Renal cortical epithelial cell (primary cell): ENCODE measurements at places on chromosomes 6 and 20. TPM values are rescaled to one million over a fixed set of nuclear protein-coding genes. Genes with fewer than 3 reads are reported as not detected.

Gene GCNT2
- total RNA-seq: 27.8 and 59.4 TPM in 2 replicates

Gene RAB44
- total RNA-seq: not detected in 2 replicates

Gene RSPO3
- 0.17 and 0.55 TPM in 2 replicates for total RNA-seq

Gene NR2E1
- total RNA-seq: not detected in 2 replicates

Gene SCGN
- 0.20 TPM in 1 of 2 replicates, not detected in the other for total RNA-seq

Gene ADGRF1
- total RNA-seq: 18.3 and 36.6 TPM in 2 replicates

Gene SNAI1
- 0.52 and 2.7 TPM in 2 replicates for total RNA-seq

DNA sequence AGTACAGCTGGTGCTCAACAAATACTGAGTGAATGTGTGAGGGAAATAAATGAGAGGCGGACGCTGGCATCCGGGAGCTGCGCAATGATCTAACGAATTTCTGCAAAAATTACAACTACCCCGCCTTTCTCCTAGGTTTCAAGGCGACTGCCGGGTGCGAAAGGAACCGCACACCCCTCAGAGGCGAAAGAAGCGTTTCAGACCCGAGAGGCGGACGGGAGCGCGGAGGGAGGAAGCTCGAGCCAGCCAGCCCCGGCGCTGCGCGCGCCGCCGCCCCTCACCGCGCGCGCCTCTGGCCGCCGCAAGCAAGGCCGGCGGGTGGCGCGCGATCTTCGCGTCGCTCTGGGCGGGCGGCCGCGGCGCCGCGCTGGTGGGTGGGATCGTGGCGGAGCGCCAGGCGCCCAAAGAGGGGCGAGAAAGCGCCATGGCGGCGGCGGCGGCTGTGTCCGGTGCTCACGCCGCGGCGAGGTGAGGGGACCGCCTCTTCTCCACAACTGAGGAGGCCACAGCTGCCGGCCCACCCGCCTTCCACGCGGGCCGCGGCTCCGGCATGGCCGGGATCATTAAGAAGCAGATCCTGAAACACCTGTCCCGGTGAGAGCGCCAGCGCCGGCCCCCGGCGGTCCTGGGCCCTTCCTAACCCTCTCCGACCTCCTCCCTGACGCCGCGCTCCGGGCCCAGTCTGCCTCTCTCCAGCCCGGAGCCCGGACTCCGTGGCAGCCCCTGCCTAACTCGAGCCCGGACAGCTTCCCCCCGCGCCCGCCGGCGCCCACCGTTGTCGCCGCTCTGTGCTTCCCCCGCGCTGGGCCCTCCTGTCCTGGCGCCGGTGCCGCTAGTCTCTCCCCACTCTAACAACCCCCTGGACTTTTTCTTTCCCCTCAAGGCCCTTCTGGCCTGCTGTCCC lies at the start of gene BLTP3A:
TSS of gene BLTP3A (plus strand) at position 383 of the 904 bp plus-strand sequence. CDS start at position 551, 168 bp downstream.
- peak; percentile 11 for DNase-seq

DNA sequence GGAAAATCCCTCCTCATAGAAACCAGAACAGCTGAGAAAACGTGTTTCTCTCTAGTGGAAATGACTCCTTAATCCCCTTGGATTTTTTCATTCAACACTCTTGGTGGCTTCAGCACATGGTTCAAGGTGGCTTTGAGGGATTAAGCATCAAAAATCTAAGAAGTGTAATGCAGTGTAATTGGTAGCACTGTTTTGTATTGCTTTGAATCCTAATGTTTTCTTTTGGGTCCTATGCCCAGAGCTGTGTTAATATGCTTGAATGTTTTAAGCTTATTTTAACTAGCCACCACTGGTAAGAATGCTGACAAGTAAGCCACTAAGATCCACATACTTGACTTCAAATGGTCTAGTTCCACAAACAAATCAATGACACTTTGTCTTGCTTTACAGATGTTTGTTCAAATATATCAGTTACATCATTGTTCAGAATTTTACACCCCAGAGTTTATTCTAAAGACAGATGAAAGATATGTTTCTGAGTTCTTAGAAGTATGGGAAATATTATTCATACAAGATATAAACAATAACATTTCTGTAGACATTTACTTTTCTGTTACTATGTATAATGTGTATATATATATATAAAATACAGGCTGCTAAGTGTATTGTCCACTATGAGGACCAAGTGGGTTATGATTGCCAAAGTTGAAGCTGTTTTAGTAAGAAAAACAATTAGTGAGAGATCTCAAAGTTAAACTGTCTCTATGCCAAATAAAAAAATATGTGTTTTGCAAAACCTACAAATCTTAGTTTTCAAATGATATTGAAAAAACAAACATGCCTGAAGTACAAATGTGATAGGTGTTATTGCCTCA lies 220.8 kb downstream of the OGFRL1 start:
- DNase-seq: peak; percentile 29
